ENCODE measurements at places on chromosomes 5 and 9.

DNA sequence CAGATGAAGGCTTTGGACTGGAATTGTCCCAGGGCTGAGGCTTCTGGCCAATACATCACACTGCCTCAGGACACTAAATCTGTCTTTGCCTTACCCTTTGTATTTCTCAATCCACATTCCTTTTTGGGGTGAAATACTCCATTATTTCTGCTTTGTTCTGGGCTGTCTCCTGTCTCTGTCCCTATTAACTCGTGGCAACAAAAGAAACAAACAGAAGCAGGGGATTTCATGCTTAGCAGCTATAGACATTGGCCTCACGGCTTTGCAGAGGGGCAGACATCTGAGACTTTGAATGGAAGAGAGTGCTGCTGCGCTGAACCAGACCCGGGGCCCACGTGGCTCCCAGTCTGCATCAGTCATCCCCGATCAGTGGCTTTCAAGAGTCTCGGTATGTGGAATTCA lies 129.7 kb downstream of the ARL15 start:
- no peak for DNase-seq

DNA sequence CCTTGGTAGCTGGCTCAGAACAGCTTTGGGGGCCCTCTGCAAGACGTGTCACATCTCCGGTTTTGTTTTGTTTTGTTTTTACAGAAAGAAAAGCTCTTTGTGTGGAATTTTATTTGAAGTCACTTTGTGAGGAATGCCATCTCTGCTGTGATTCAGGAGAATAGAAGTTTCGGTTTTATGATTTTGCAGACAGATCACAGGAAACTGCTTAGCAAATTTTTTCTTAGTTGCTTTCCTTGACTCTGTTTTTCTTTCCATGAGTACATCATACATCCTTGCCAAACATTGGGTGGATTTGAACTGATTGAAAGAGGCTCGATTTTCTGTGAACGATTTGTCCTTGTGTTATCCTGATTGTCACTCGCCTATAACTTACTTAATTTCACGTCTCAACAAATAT lies 5.1 kb downstream of the SEMA5A start:
- DNase-seq: no peak

DNA sequence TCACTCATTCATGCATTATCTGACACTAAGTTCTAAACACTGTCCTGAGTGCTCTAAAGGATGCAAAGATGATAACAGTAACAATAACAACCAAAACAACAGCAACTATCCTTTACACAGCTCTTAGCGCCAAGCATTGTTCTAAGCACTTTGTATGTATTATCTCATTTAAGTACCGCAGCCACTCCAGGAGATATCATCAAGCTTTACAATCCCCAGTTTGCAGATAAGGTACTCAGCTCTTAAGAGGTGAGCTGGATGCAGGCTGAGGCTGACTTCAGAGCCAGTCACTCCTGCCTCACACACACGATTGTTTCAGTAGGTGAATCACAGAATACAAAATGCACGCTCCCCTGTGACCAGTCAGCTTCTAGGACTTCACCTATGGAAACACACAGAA lies 141.8 kb downstream of the PAX5 start:
- no peak for DNase-seq

DNA sequence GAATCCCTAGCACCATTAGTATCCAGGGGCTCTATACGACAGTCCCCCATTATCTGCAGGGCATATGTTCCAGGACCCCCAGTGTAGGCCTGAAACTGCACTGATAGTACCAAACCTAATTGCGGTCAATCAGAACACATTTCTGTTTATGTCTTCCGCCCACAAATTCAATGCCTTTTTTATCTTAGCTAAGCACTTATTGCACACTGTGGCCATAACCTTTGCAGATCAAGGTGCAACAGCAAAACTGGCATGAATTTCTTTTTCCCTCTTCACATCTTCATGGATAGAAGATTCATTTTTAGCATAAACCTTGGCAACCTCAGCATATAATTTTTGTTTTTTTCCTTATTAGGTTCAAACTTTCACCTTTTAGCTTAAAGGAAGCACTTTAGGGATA lies 361.1 kb downstream of the DEPDC1B start:
- DNase-seq: no peak

DNA sequence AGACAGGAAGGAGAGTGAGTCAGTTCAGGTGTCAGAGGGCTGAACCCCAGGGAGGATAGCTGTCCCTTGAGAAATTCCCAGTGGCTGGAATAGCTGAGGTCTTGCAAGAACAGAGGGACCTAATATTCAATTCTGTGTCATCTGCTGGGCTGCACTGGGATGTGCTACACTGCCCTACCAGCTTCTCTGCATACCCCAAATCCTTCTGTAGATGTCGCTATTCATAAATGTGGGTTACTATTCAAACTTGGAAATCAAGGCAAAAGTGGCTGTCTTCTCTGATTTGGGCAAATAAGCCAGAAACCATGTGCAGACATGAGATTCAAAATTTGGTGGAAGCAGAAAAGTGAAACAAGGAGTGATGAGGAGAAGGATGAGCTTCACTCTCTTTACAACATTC lies 16.3 kb downstream of the TNFSF8 start:
- DNase-seq: no peak

- no peak for DNase-seq
These were observed 10.0 kb downstream of the OTULINL start for GRCh38 chr5:14591548-14591947.

DNA sequence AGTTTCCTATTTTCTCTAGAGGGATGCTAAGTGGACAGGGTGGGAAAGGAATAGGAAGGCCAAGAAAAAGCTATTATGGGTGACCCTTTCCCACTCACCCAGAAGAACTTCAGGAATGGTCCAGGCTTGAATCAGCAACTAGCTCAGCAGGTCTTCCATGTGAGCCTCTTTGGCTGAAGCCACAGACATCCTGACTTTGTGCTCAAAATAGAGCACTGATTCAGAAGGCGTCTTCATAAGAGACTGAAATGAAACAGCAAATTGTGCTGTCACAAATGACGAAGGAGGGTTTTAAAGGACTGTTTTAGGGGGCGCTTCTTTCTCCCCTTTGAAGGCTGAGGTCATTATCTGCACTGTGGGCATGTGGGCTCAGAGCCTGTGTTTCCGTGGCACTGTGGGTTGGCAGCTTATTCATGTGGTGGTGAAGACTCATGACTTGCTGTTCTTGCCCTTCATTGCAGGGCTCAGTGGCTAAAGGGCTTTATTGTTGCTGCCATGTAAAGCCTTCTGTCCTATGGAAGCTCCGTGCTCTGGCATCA lies 65.8 kb upstream of the NFIL3 start:
- no peak for DNase-seq

- no peak for DNase-seq
These were observed 31.5 kb upstream of the MYORG start for GRCh38 chr9:34408173-34408572.

DNA sequence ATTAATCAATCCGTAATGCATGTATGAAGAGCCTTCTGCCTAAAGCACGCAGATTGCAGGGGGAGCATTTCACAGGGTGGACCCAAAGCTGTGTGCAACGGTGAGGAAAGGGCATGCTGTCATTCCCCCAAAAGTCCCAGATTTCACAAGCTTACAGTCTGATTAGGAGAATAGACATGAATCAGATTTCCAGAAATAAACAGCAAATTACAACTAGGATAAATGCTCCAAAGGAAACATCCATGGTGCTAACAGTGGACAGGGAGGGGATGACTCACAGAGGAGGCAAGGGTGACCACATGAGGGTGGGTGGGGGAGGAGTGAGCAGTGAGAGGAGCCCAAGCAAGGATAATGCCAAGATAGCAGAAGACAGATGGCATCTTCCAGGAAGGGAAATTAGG lies 258.4 kb upstream of the TAS2R1 start:
- DNase-seq: no peak

DNA sequence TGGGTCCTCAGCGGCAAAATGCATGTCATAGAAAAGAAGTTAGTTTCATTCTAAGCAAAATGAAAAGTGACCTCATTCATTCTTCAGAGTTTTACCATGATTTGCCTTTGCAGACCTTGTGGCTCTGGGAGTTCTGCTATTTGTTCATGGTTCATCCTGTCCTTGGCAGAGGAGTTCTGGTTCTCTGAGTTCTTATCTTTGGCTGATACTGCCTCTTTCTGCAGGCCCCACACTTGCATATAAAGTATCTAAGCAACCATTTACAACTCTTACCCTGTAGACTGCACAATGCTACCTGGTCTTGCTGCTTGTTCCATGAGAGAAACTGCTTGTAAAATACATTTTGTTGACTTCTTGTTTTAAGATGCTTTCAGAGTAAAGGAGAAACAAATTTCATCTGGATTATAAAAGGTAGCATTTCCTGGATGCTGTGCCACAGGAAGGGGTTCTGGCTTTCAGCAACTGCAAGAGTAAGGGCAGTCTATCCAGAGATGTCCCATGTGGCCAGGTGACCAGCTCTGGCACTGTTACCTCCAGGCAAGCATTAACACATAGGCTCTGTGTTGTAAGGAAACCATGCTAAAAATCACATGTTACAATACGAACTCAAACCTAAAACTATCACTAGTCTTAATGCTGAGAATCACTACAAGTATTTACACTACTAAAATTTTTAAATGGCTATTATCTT lies 513.2 kb downstream of the SPOCK1 start:
- DNase-seq: no peak

- no peak for DNase-seq
These were observed 124.4 kb upstream of the HMHB1 start for GRCh38 chr5:143687604-143688003.

DNA sequence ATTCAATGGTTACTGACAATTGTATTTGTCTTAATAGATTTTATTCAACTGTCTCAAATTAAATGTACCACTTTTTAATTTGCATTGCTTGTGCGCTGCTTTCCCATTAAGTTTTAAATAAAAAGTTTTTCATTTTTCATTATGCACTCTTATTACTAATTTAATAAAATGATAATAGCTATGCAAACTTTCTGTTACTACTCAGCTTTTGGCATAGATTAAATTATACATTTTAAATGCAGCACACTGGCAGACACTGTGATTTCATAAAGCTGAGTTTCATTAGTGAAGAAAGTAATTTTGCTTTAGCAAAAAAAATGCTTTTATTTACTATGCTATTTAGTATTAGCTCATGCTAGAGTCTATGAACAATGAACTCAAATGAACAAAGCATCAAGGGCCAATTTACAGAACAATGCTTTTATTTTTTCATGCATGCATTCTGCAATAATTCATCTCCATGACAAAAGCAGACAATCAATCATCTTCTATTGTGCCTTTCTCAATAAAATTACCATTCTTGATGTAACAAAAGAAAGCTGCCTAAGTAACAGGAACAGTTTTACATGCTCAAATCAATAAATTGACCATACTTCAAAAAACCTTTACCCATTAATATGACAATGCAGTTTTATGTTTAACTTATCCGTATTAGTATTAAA lies 595.2 kb upstream of the ARRDC3 start:
- DNase-seq: no peak

DNA sequence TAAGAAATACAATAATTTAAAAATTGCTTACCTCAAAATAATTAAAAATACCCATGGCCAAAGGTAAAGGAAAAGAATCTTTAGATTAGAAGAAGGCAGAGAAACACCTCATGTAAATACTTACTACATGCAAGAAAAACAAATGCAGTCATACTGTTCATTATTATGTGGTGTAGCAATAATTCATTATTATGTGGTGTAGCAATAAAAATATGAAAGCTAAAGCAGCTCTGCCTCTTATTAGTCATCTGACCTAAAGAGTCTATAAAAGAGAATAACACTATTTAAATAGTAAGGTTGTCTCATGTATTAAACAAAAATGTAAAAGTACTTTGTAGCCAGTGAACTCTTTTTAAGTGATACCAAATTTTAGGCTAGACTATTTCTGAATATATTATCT lies 6.6 kb downstream of the DTWD2 start:
- DNase-seq: no peak

DNA sequence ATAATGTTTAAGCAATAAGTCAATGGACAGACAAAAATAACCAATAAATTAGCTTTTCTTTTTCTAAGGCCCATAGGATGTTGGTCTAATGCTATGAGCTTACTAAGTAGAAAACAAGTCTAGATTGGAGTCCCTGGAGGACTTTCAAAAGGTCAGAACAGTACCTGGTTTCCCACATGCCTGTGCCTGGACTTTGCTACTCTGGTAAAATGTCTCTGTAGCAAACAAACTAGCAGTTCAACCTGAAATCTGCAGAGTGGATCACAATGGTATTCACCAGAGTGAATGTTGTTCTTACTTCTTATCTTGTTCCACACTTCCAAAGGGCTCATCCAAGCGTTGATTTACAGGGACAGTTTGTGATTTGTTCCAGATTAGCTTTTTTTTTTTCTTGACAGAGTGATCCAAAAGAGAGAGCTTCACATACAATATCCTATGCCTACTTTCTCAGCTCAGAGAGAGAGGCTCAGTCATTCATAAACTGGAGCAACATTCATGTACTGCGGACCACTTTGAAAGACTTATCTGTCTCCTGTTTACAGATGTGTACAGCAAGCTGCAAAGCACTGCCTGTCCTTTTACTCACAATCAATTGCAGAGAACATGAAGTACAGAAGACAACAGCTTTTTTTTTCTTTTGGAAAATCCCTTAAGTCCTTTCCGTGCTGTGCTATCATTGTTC lies 466.1 kb downstream of the SPATA31D1 start:
- DNase-seq: no peak

DNA sequence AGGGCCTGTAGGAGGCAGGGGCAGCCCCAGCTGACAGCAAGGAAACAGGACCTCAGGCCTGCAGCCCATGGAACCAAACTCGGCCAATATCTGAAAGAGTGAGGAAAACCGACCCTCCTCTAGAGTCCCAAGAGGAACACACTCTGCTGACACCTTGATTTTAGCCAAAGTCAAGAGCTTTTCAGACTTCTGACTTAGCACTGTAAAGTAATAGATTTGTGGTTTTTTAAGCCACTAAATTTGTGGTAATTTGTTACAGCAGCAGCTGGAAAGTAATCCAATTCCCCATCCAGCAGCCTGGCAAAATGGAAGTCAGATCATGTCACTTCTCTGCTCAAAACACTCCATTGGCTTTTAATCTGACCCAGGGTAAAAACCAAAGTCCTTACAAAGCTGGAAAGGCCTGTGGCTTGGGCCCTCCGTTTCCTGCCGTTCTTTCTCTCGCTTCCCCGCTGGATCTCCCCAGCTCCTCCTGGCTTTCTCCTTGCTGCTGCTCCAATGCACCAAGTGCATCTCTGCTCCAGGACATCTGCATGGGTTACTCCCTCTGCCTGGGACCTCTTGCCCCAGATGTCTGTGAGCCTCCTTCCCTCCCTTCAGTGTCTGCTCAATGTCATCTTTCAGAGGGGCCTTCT lies 79.0 kb downstream of the C5orf15 start:
- DNase-seq: no peak

- DNase-seq: no peak
These were observed 9.2 kb upstream of the SARDH start for GRCh38 chr9:133747309-133747708.

DNA sequence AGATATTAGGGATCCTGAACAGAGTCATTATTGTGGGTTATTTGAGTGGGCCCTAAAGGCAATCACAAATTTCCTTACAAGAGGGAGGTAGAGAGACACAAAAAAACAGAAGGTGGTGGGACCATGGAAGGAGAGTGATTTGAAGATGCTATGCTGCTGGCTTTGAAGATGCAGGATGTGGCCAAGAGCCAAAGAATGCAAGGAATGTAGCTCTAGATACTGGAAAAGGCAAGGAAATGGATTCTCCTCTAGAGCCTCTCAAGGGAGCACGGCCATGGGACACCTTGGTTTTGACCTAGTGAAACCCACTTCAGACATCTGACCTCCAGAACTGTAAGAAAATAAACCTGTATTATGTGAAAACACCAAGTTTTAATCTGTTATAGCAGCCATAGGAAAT lies 53.8 kb downstream of the TTC39B start:
- no peak for DNase-seq

Measured in NCI-H446 (cell line).